ENCODE measurements at places on chromosomes 7 and 10.

- peak; percentile 79 for DNase-seq
These were observed 38.1 kb downstream of the IKZF1 start for GRCh38 chr7:50342616-50343114.

- no peak for DNase-seq
These were observed 402.8 kb downstream of the DNAJB6 start for GRCh38 chr7:157739650-157740049.

DNA sequence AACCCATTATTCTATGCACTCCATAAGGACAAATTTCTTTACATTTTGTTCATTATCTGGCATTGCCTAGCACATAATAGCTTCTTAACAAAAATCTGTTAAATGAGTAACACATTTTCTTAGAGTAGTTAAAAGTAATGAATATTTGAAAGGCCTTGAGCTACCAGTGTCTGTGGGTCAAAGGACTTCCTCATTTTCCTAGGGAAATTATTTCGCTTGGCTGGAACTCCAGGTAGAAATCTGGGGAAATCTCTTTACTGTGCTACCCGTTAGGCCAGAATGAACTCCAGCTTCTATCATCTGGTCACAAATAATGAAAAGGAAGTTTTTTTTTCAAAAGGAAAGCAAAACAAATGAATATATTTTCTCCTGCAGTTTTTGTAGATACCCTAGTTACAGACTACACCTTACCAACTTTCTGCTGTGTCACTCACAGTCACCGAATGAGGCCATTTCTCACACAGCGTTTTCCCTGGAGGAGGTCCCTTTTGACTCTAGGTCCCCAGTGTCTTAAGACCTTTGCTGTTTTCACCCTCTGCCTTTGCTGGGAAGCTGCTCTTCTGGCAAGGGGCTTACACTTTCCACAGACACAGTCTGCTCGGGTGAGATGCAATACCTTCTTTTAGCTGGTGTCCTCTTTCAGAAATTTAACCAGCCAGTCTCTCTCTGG is 1.6 kb downstream of the SAMD9L start:
- DNase-seq, result peak; percentile 30

DNA sequence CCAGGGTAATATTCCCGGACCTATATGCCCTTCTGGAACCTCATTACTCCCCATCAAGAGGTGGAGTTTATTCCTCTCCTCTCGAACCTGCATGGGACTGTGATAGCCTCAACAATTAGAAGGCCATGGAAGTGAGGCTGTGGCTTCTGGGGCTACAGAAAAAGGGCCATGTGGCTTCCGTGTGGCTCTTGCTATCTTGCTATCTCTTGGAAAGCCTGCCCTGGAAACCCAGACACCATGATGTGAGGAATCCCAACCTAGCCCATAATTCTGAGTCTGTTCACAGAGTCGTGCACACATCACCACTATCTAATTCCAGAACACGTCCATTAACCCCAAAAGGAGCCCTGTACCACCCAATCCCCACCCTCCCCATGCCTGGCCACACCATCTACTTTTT is 20.8 kb upstream of the SH3PXD2A start:
- no peak for DNase-seq

- no peak for DNase-seq
These were observed 31.5 kb downstream of the DNAJB12 start for GRCh38 chr10:72323108-72323749.

DNA sequence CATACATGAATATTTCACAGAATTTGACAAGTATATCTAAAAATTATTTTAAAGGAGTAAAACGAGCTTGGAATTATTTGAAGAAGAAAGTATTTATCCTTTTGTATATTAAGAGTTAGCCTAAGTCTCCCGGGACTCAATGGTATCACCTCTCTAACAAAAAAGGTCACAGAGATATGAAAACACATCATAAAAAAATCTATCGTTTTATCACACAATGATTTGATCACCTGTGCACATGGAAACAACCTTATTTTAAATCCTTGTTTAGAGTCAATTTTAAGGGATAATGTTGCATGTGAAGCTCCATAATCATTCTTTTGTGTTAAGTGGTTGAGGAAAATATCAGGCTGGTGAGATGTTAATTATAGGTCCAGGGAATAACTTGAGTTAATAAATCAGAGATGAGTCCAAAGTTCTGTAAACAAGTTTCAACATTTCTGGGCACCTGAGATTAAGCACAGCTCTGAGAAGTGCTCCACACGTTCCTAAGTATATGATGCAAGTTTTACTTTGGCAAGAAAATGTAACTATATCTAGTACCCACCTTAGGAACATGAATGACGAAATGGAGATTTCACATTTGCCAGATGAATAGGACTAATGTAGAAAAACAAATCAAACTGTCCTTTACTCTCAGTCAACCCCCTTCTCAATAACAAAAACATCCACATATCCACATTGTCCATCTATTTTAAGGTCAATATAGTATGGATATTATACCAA is 148.5 kb upstream of the AKR1E2 start:
- DNase-seq, result no peak

GRCh38 chr10:7672341-7673134 is 5.8 kb upstream of the ITIH5 start:
- no peak for DNase-seq

- DNase-seq, result no peak
These were observed 151.3 kb upstream of the RSU1 start for GRCh38 chr10:16968416-16969041.

DNA sequence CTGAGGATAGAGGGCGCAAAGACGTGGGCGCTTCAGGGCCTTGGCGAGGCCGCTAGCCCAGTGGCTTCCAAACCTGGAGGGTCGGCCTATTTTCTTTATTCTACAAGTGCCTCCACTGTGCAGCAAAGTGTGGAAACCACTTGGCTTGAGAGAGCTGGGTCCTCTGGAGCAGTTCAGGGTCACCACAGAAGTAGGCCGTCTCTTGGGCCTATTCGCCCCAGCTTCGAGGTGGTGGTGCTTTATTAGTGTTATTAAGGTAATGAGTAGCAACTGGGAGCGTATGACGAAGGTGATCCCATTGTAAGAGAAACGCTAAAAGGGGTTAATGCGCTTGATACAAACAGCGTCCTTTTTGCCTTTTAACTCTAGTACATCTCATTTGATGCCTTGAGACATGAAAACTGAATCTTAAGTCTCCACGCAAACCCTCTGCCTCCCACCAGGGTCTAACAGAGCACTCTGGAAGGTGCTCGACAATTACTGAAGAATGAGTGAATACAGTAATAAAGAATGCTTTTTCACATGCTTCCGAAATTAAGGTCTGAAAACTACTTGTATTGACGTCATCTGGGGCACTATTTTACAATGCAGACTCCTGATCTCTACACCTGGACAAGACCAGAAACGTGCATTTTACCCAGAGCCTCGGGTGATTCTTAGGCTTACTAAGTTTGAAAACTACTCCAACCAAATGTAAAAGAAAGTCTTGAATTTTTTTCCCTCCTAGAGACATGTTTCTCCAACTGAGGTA is 647 bp upstream of the GSAP start:
- no peak for DNase-seq

- DNase-seq, result peak; percentile 28
These were observed 637 bp downstream of the HSPA14 start for GRCh38 chr10:14838582-14839304.

DNA sequence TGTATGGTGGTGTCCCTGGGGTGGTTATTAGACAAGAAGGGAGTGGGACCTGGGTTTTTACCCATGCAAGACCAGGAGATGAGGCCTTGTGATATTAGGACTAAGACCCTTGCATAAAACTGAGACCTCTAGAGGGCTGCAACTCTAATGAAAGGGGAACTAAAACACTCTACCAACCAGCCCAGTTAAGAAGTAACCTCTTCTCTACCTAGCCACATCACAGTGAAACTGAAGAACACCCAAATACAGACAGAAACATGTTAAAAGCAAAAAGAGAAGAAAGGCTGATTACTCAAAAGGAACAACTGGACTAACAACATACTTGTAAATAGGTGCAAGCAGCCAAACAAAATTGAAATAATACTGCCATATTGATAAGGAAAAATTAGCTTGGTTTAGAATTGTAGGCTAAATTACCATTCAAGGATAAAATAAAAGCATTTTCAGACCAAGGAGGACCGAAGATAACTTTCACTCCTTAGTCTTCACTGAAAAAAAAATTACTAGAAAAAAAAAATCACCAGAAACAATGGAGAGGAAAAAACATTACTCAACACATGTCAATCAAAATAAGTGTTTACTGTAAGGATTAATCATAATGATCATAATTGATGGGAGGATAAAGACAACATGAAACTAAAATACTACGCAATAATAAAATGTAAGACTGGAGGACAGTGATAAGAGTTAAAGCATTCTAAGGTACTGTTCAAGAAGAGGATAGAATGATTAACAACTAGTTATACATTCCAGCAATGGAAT is 27.6 kb downstream of the ERLIN1 start:
- DNase-seq, result peak; percentile 19

- DNase-seq, result no peak
These were observed 11.5 kb upstream of the NFKB2 start for GRCh38 chr10:102384053-102384452.

GRCh38 chr7:38748056-38748610 is 117.0 kb upstream of the AMPH start:
- DNase-seq, result no peak

GRCh38 chr10:110778211-110778610 is 93.5 kb upstream of the PDCD4 start:
- DNase-seq, result no peak

- DNase-seq, result no peak
These were observed 25.3 kb upstream of the SMARCD3 start for GRCh38 chr7:151273651-151274390.

DNA sequence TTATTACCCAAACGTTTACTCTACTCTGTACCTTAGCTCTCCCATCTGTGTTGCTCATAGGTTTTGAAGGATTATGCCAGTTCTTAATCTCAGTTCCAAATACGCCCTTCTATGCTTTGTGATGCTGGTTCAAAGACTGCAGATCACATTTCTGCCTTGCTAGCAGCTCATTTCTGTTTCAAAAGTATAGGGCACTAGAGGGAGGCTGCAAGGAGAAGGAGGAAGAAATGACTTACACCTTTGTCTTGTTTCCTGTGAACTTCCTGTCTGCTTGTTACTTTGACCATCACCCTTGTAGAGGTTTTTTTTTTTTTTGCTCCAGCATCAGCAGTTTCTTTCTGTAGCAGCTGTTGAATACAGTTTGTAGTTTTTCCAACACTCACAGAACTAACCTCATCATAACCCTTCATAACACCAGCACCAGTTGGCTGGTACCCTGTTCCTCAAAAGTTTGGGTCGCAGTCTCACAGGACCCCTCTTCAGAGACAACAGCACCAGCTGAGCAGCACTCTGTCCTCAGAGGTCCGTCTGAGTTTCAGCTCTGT is 16.5 kb downstream of the SLK start:
- peak; percentile 76 for DNase-seq

GRCh38 chr10:132700156-132701098 is 85.5 kb downstream of the NKX6-2 start:
- no peak for DNase-seq

DNA sequence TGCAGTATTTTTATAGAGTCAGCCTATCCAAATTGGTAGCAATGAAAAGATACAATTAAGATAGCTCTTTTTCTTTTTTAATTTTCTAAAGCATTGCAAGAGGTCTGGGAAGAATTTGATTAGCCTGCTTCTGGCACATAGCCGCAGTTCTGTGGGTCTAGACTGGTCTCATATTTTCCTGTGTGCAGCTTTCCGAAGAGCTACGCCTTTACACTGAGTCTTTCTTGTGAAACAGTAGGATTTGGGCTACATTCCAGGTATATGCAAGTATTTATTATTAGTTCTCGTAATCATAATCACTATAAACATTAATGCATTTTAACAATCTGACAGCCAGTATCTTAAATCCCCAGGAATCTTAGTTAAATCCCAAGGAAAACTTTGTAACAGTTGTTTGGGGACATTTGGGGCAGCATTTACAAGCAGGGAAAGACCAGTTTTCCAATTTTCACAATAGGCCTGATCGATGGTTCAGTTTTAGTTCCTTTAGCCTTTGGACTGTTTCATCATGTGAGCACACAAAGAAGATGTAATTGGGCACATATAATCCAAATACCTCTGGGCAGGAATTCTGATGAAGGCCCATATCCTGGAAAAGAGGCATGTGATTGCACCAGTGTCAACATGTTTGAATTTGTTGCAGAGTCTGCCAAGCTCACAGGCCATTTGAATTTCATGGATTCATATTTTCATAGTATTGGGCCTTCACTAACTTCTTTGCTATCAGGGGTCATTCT is 287.3 kb downstream of the INHBA start:
- no peak for DNase-seq

- DNase-seq, result no peak
These were observed 86.4 kb downstream of the PLCE1 start for GRCh38 chr10:94080108-94080507.

GRCh38 chr10:94274142-94274787 is 88.5 kb downstream of the NOC3L start:
- DNase-seq, result no peak

- no peak for DNase-seq
These were observed 4.6 kb upstream of the VWC2 start for GRCh38 chr7:49768835-49769234.

DNA sequence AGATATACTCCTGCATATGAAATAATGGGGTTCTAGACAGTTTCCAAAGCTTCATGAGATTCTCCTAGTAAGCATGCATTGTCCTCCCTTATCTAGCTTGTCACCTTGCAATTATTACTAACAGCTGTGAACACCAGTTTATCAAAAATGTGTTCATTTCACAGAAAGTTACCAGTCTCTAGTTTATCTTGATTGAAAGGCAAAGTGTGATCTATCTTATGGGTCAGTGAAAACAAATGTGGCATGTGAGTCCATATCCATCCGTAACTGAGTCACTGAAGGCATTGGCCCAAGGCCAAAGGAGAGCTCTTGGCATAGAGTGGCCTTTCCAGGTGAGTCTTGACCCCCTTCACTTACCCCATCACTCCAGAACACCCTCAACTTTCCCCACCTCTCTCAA is 53.2 kb downstream of the GSAP start:
- no peak for DNase-seq

DNA sequence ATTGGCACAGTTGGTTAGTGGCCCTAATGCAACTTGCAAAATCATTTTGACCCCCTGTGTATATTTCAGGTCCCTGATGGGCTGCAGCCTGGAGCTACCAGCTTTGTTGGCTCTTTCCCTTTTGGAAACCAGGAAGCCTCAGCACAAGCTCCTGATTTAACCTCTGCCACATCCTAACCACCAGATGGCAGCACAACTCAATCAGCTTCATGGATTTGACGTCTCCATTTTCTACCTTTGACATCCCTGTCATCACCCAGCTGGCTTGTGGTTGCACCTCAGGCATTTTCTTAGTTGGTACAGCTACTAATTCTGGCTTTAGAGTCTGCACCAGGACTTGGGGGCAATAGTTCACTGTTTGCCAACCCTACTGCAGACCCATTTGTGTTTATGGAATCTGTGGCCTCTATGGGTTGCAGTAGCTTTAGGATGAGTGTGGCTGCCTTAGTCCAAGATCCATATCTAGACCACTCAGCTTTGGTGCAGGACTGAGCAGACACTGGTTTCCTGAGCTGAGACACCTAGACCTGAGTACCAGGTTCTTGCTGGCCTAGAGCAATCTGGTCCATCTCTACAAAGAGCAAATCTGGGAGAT is 456.2 kb downstream of the REEP3 start:
- peak; percentile 54 for DNase-seq

- DNase-seq, result peak; percentile 26
These were observed 307.7 kb downstream of the BICC1 start for GRCh38 chr10:58820386-58820785.

GRCh38 chr10:123427165-123427786 is 238.9 kb upstream of the GPR26 start:
- no peak for DNase-seq
